Stimulated activated CD4-positive, alpha-beta T cell treated with anti-CD3 and anti-CD28 coated beads, Interleukin-15, amount 100 ng/mL, for 1 hour (primary cell): ENCODE measurements at places on chromosomes 3 and 15.

GRCh38 chr15:74413350-74414080, 20.2 kb downstream of the SEMA7A start:
- no peak for DNase-seq

DNA sequence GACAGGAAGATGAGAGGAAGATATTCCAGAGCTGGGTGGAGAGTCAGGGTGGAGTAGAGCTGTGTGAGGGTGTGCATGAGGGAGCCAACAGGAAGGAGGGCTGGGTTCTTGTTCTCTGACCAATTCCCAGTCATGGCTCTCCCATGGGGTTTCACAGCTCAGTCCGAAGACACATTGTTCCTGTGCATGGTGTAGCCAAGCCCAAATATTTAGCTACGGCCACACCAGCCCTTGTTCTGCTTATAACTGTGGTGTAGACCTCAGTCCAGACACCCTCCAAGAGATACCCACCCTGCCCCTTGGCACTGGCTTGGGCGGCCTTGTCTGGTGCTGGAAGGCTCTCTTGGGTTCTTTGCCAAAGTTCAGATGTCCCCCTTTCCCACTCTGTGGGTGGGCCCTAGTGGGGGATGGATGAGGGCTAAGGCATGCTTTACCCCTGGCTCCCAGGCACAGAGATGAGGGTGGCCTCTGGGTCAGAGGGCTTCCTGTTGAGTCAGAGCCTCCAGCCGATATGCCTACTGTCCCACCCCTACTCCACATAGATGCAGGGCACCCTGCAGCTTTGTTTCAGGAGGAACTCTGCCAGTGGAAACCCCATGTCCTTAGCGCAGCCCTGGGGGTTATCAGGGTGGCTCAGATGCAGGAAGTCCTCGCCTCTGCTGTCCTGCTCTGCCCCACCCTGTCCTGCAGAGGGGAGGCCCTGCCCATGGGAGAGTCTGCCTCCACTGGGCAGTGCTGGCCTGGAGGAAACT, 271.2 kb upstream of the CTDSPL start:
- no peak for DNase-seq

DNA sequence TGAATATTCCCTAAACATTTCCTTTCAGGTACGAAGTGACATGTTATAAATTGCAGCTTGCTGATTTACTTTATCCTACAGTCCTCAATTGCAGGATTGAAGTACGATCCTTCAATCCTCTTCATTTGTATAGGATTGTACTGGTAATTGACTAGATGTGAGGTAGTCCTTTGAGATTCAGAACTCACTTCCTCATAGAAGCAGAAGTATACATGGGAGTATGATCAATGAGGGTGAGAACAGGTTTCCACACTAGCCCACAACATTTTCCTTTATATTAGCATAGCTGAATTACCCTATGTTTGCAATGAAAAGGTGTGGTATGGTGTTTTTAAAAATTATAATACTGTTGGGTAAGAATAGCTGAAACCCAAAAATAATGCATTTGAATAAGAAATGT, 160.0 kb upstream of the UMPS start:
- no peak for DNase-seq

- DNase-seq: no peak
These were observed 119.3 kb downstream of the P3H2 start for GRCh38 chr3:190001426-190001825.

DNA sequence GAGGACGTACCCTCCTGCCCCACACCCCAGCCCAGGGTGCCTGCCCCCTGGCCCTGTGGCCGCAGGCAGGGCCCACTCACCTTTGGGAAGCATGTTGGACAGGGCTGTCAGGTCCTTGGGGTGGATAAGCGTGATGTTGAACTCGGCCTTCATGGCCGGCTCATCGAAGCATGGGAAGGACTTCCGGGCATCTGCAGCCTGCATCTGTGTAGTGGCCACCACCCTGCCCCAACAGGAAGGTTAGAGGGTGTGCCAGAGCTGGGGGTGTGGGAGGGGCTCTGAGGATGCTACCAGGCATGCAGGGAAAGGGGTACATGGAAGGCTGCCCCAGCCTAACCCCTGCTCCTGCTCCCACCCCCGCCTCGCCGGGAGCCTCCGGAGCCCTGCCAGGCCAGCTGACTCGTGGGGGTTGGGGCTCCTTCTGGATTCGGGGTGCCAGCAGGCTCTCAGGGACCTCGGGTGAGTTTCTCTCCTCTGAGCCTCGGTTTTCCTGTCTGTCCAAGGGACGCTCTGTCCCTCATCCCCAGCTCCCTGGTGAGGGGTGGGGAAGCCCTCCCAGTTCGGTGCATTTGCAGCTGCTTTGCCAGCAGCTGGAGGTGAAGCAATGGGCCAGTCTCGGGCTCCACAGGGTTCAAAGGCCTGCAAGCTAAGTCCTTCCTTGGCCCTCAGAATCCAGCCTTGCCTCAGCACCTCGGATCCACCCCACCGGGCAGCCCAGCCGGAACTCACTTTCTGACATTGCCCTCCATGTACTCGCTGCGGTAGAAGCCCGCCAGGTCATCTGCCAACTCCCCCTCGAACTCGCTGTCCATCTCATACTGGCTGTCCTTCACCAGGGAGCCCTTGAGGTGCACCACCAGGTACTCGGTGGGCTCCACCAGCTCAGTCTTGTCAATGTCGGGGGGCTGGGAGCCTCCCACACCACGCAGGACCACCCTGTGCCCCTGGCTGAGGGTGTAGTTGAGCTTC, 9.1 kb downstream of the ANPEP start:
- no peak for DNase-seq
